Suprapubic skin (tissue), 4 donors: ENCODE measurements at places on chromosomes 6 and 20.

DNA sequence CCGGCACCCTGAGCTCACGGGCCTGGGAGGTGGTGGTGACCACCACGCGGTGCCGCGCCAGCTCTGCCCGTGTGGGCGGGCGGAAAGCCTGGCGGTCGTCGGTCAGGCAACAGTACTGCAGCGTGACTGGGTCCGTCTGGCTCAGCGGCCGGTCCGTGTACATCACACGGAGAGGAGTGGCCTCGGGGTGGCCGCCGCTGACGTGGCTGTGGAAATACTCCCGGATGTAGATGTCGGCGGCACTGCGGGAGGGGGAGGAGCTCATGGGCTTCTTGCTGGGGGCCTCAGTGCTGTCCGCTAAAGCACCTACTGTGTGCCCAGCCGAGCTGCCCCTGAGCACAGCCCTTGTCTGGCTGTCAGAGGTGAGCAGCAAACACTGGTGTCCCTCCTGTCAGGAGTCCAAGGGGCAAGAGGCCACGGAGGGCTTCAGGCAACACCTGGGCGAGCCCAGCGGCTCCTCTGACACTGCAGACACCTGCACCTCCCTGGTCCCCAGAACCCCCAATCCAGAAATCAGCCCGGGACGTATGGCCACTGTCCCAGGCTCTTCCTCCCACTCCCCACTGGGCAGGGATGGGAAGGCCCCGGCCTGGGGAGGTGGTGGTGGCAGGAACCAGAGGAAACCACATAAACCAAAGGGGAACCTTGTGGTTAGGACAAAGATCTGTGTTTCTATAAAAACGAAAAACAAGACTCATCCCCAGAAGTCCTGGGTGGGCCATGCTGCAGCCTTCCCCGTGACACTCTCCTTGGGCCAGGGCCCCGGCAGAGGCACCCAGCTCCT, 6.5 kb downstream of the HELZ2 start:
- DNase-seq = no peak
- no peak overlapping the region for H3K27ac ChIP-seq
- H3K27me3 ChIP-seq = no peaks in the 10 kb centered on the region
- H3K4me1 ChIP-seq = peaks cover 3% of the 10 kb centered on the region
- H3K4me3 ChIP-seq = no peak overlapping the region
- peaks cover 41% of the 10 kb centered on the region for H3K36me3 ChIP-seq

- no peak overlapping the region for H3K27ac ChIP-seq
- H3K36me3 ChIP-seq = no peaks in the 10 kb centered on the region
These were observed 17.7 kb upstream of the MYB start for GRCh38 chr6:135163440-135163738.

GRCh38 chr20:49485563-49485962, 3.1 kb upstream of the KCNB1 start:
- no peak overlapping the region for H3K4me3 ChIP-seq
- H3K27ac ChIP-seq = no peak overlapping the region
- H3K36me3 ChIP-seq = no peaks in the 10 kb centered on the region
- DNase-seq = no peak
- peaks cover 25% of the 10 kb centered on the region for H3K4me1 ChIP-seq

- peak overlapping the region; percentile 37 for H3K27ac ChIP-seq
- peaks cover 20% of the 10 kb centered on the region for H3K4me1 ChIP-seq
- H3K36me3 ChIP-seq = no peaks in the 10 kb centered on the region
These were observed 323.6 kb downstream of the CD83 start for GRCh38 chr6:14440940-14441781.

DNA sequence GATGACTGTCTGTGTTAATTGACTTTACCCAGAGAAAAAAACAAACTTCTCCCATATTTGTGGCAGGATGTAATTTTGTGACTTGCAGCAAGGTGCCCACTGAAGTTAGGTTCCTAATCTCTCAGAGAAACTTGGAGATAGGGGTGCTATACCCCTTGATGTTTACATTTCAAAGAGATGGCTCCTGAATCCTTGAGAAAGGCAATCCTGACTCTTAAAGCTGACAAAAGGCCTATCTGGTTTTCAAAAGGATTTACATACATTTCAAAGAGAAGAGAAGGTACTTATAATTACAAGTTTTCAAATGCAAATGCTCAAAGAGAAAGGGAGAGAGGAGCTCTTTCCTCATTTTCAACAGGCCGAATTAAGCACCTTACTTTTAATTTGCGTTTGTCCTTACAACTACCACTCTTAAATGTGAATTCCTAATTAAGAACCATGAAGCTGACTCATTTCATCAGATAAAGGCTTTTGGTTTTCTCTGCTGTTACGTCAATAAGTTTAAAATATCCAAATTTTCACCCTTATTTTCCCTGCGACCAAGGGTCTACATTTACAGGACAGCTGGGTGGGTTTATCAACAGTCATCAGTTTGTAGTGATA, 711.8 kb upstream of the MAP3K7 start:
- no peak for DNase-seq
- no peak overlapping the region for H3K4me3 ChIP-seq
- H3K27ac ChIP-seq = no peak overlapping the region
- no peaks in the 10 kb centered on the region for H3K36me3 ChIP-seq

GRCh38 chr20:63772781-63773518, 33.4 kb downstream of the SLC2A4RG start:
- no peak overlapping the region for H3K4me3 ChIP-seq
- H3K36me3 ChIP-seq = peaks cover 9% of the 10 kb centered on the region
- no peak overlapping the region for H3K27ac ChIP-seq

- H3K27me3 ChIP-seq = no peaks in the 10 kb centered on the region
- no peak overlapping the region for H3K4me3 ChIP-seq
- no peak for DNase-seq
- peaks cover 75% of the 10 kb centered on the region for H3K4me1 ChIP-seq
These were observed 10.2 kb downstream of the PTPN1 start for GRCh38 chr20:50520222-50520880.

DNA sequence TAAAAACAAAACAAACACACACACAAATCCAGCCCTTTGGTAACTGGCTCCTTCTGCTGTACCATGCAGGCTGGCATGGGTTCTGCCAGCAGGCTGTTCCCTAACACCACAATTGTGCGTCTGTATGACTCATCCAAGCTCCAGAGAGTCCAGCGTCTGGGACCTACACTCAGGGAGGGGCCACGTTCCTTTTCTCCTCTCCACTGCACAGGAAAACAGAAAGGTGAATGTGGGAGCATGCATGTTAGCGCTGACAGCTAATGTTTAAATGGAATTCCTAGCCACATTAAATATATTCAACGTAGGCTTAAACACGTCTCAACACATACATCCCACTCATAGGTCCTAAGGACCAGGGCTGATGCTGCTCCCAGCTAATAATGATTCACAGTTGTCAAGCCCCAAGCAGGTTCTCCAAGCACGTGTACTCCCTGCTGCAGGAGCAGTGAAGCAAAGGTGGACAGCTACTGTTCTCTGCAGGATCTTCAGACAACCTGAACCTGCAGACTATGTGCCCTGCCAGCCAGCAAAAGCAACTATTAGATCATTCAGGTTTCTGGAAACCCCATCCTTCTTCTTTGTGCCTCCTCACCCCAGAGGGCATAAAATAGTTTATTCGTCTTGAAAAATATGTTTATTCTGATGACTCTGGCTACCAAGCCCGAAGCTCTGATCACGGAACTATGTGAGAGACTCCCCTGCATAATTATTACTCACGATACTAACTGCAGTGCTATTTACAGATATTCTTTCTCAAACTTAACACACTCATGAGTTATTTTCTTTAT, 20.9 kb downstream of the MAP1LC3A start:
- peaks cover 41% of the 10 kb centered on the region for H3K4me1 ChIP-seq
- peak overlapping the region; percentile 61 for H3K27ac ChIP-seq
- no peak overlapping the region for H3K4me3 ChIP-seq
- peaks cover 8% of the 10 kb centered on the region for H3K36me3 ChIP-seq
- no peaks in the 10 kb centered on the region for H3K27me3 ChIP-seq
- DNase-seq = no peak

- no peaks in the 10 kb centered on the region for H3K4me1 ChIP-seq
- no peak overlapping the region for H3K27ac ChIP-seq
- no peaks in the 10 kb centered on the region for H3K36me3 ChIP-seq
- H3K4me3 ChIP-seq = no peak overlapping the region
These were observed 219.2 kb downstream of the CLVS2 start for GRCh38 chr6:123215211-123215610.
